ENCODE measurements at places on chromosomes 2 and 18.
A peak's percentile ranks its signal among the peaks of the same experiment; 100 is the strongest.

- DNase-seq, result no peak
Observed at GRCh38 chr2:122980671-122981070, 1044.4 kb upstream of the CNTNAP5 start.

- no peak for DNase-seq
Observed at GRCh38 chr2:127575185-127575765, 39.8 kb downstream of the MYO7B start.

DNA sequence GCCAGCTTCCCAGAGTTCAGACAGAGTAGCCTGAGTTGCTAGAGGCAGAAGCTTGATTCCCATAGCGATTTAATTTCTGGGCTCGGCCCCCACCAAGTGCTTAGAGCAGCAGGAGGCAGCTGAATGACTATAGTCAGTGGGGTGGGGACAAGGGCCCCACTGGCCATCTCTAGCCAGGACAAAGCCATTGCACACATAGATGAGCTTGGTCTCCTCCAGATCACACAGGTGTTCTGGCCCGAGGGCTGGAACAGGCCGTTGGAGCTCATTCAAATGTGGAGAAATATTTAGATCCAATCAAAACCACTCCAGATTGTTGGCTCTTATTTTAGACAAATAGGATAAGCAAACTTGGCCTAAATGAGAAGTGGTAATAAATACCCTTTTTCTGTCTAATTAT, 287.3 kb upstream of the NCKAP5 start:
- DNase-seq, result no peak

DNA sequence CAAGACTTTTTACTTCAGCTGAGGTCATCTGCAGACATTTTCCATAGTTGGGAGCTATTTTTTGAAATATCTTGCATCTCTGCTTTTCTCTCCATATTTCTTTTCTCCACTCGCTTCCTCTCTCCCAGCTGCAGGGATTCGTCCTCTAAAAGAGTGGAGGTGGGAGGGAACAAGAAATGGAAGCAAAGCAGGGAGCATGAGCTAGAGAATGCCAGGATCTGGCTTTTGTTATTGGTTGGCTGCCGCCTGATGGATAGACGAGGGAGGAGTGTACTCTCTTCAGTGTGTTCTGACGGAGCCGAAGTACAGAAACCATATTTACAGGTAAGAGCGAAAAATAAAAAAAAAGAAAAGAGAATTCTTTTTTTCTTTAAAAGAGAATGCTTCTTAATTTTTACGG, at the start of gene CSRNP3:
Gene CSRNP3, plus strand, starts transcription at position 282 of the 400 bp plus-strand sequence. CDS start 125,368 bp downstream, outside the sequence.
- peak; percentile 68 for DNase-seq

- DNase-seq, result no peak
Observed at GRCh38 chr2:12700989-12701388, 15.7 kb upstream of the TRIB2 start.

GRCh38 chr2:174333017-174333371, 1.8 kb upstream of the SP9 start:
- DNase-seq, result no peak

- DNase-seq, result no peak
Observed at GRCh38 chr18:24761765-24762164, 301.3 kb downstream of the HRH4 start.

DNA sequence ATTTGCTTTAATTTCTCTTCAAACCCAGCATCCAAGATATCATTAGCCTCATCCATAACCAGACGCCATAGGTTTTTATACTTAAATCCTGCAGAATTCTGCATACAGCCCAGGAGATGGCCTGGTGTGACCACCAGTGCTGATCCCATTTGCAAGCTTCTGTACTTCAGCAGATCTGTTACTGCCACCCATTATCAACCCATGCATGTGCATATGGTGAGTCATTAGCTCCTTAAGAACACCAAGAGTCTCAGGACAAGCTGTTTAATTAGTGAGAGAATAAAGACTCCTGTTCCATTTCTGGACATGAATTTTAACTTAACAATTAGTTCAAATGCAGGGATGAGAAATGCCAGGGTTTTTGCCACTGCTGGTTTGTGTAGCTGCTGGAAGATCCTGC, 110.7 kb upstream of the TANK start:
- DNase-seq, result no peak

- no peak for DNase-seq
Observed at GRCh38 chr2:147451902-147452515, 392.8 kb upstream of the ACVR2A start.

DNA sequence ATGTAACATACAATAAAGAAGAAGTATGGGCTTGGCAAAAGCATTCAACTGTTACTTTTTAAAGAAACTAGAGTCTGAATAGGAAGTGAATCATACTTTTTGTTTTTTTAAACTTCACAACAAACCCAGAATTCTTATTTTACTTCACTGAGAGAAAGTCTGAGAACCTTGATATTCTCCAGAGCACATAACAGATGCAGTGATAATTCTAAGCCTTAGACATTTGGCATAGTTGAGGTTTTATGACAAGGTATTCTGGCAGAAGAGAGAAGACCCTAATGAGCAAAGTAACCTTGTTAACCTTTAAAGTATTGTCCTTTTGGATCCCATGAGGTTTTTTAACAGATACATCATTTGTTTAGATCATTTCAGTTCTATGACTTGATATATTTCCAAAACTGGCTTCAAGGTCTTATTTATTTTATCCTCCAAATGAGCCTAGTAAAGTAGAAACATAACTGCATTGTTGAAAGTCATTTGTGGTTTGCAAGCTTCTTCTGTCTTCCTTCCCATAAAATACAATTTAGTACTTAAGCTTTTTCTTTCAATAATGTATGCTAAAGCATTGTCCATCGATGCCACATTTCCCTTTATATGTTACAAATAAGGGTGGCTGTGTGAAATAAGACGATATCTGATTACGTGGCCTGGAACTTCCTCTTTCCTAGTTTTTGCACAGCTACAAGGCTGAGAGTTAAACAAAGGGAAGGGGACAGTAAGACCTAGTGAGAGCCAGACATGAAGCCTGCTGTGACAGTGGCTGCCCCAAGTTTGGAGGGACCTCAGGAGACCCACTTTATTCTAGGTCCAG, 86.1 kb upstream of the ITPRID2 start:
- no peak for DNase-seq

GRCh38 chr2:73832930-73833329, 4.2 kb downstream of the STAMBP start:
- no peak for DNase-seq

DNA sequence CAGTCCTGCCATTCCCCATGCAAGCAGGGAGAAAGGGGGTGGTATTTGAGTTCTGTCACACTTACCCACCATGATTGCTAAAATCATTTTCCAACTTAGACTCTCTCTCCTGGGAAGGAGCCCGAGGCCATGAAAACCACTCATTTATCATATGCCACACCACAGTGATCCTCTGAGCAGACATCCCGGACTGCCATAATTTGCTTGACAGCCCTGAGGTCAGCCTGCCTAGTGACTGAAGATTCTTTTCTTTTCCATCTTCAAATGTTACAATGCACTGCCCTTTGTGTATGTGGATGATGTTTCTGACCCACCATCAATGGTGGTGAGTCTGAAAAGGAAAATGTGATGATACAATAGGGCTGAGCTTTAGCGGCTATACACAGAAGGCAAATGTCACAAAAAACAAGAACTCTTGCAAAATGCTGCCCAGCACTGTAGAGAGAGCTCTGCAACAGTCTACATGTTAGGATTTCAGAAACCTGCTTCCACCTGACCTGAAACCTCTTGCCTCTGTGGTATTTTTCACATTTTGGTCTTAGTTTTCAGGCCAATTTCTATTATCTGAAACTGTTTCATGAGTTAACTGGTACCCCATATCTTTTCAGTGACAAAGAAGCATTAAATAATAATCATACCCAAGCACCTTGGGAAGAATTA, 272.8 kb downstream of the ZNF385B start:
- DNase-seq, result no peak

DNA sequence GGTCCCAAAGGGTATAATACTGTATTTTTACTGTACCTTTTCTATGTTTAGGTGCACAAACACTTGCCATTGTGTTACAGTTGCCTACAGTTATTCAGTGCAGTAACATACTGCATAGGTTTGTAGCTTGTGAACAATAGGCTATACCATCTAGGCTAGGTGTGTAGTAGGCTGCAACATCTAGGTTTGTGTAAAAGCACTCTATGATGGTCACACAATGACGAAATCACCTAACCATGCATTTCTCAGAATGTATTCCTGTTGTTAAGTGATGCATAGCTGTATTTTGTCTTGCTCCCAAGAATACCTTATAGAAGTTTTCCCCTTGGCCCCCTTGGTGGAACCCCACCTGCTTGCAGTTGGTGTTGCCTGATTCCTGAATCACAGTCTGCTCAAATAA, 29.3 kb upstream of the AGFG1 start:
- no peak for DNase-seq

DNA sequence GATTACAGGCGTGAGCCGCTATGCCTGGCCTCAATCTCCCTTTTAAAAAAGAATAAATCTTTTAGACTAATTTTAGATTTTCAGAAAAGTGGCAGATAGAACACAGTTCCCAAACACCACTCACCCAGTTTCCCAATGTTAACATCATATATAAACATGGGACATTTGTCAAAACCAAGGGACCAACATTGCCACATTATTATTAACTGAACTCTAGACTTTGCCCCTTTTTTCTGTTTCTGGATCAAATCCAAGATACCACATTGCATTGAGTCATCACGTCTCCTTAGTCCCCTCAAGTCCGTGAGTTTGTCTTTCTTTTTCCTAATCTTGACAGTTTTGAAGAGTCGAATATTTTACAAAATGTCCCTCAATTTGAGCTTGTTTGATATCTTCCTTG, 2.4 kb downstream of the C2orf42 start:
- no peak for DNase-seq

DNA sequence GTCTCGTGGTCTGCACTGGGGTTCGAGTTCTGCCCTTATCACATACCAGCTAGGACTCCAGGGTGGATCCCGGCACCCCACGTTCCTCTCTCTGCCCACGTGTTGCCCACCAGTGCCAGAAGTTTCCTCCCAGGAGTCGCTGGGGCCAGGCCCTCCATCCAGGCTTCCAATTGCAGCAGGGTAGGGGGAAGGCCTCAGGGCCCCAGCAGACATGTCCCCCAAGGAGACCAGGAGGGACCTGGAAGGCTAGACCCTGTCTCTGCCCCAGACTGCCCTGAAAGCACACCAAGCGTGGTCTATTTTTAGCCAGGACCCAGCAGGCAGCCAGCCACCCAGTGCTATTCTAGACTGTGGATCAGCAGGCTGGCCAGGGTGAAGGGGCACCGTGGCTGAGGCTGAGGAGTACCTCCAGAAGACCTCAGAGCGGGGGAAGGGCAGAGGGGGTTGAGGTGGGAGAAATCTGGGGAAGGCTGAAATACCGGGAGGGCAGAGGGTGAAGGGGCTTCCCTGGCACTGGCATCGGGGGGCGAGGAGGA, 18.8 kb upstream of the TNS1 start:
- DNase-seq, result no peak

DNA sequence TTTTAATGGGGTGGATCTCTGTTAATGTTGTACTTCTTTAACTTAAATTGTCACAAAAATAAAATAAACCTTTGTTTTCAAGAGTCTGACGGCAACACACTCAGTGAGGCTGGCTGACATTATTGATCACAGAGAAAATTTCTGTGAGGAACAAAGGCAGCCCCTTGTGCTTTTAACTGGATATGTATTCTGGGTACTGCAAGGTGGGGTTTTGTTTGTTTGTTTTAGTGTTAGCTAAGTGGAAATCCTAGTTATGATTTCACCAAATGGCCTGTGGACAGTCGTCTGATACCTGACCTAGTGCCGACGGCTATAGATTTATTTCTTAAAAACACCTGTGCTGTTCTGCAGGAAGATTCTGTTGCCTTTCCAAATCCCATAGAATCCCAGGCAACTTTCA, 1329.5 kb upstream of the ZEB2 start:
- DNase-seq, result no peak

GRCh38 chr2:217952409-217952808, 50.4 kb downstream of the TNS1 start:
- no peak for DNase-seq

DNA sequence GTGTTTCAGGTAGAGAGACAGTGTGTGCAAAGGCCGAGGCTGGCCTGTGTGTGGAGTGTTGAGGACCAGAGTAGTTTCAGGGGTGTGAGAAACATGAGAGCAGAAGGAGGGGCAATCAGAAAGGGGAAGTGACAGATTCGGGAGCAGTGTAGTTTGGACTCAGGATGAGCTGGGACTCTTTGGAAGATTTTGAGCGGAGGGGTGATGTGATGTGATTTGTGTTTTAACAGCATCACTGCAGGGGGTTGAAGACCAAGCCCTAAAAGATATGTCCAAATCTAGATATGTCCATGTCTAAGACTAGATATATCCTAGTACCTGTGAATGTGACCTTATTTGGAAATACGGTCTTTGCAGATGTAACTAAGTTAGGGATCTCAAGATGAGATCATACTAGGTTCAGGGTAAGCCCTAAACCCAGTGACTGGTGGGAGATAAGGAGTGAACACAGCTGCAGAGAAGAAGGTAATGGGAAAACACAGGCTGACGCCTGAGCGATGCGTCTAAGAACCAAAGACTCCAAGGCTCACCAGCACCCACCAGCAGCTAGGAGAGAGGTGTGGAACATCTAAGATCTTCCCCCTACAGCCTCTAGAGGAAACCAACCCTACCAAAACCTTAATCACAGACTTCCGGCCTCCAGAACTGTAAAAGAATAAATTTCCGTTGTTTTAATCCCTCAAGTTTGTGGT, 38.5 kb upstream of the MYO3B start:
- no peak for DNase-seq

DNA sequence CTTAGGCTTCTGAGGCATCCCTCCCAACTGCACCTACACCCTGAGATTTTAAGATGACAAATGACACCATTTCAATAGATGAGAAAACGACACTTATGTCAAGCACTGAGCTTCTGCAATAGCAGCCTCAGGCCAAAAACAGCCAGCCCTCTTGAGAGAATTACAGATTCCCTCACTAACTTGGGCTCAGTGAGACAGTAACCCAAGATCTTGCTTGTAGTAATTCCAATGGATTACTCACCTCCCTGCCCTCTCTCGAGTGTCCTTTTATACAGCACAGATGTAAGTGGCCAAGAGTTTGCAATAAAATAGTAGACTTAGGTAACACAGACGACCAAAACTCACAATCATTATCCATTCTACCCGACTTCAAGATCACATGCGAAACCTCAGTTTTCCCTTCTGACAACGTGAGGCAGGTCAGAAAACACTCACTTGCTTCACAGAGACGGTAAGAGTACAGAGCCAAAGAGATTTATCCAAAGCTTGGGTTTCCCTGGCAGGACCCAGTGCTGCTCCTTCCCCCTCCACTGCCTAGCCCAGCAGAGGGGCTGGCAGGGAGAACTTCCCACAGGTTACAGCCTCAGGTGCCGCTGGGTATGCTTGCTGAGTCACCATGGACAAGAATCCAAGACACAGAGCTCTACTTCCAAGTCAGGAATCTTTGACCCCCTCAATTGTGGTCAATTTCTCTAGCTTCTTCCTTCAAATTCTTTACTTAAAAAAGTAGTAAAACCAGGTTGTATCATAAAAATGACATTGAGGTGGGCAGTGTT, 181.4 kb downstream of the MYO5B start:
- no peak for DNase-seq

- DNase-seq, result no peak
Observed at GRCh38 chr18:31977270-31977872, 34.4 kb upstream of the TRAPPC8 start.

GRCh38 chr18:59696311-59697235, 650 bp downstream of the CCBE1 start:
- no peak for DNase-seq
